ENCODE measurements at places on chromosomes 4 and X.

GRCh38 chr4:110900213-110900769 lies 277.4 kb upstream of the PITX2 start:
- DNase-seq, result no peak

- no peak for DNase-seq
Measured at GRCh38 chr4:115575851-115576250, 462.4 kb upstream of the NDST4 start.

DNA sequence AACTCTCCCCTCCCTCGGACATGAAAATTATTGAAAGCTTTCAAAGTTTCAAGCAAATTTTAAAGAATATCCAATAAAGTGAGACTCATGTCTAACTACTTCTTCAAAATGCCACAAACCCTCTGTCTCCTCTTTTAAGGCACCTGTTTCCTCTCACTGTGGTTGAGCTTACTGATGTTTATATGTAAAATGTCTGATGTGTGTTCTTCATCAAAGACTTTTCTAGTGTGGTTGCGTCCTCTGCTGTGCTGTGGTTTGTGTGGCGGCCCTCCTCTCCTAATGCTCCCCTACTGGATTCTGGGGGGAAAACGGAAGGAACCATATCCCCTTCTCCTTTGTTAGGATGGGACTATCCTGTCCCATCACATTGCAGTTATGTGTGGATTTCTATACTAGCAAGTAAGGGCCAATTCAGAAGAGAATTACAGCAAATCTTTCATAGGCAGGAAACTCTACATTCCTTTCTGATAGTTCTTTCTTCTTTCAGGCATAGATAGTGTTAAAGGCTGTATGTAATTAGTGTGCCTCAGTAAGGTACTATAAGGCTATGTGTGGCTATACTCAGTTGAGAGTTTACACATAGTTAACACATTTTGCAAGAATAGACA lies 221.0 kb upstream of the GPRIN3 start:
- no peak for DNase-seq

DNA sequence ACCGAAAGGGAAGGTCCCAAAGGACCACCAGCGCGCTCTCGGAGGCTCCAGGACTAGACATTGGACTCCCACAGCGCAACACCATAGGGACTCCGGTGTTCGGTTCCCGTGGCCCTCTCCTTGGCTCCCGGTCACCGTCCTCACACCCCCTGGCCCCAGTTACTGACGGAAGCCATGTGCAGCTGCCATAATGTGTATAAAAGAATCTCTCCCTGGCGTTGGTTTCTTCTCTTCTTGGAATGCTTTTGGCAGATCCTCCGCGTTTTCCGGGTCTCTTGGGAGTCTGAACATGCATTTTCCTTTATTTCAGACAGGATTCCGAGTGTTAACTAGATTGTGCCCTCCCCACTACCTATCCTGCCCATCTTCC lies 69.8 kb downstream of the FBXO8 start:
- DNase-seq, result no peak

Measured in H1 (cell line).